Left renal pelvis (tissue), 4 donors: ENCODE measurements at places on chromosomes 11 and 22. TPM values are rescaled to one million over a fixed set of nuclear protein-coding genes. Genes with fewer than 3 reads are reported as not detected.

GRCh38 chr22:44407987-44408828, 89.8 kb downstream of the RTL6 start:
- DNase-seq: no peak

GRCh38 chr11:85269109-85269508, 358.0 kb downstream of the DLG2 start:
- no peak for DNase-seq

GRCh38 chr11:2310786-2311352, 9.1 kb downstream of the TSPAN32 start:
- no peak for DNase-seq

DNA sequence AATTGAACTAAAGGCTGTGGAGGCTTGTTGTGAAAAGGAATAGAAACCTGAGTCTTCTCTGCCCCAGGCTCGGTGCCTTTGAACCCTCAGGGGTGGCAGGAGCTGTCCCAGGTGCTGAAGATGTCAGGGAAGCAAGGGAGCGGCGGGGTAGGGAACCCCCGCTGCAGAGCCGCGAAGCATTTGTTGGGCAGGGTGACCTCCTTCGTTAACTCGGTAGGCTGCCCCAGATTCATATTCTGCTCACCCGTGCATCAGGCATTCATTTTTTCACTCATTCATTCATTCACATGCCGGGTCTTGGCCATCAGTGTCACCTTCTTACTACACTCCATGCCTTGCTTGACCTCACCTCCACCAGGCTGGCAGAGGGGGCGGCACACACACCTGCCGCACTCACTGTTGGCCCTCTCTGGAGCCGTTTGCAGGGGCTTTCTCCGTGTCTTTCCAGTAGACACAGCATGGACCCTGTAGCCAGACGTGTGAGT, 618.9 kb downstream of the BRD1 start:
- DNase-seq: no peak

DNA sequence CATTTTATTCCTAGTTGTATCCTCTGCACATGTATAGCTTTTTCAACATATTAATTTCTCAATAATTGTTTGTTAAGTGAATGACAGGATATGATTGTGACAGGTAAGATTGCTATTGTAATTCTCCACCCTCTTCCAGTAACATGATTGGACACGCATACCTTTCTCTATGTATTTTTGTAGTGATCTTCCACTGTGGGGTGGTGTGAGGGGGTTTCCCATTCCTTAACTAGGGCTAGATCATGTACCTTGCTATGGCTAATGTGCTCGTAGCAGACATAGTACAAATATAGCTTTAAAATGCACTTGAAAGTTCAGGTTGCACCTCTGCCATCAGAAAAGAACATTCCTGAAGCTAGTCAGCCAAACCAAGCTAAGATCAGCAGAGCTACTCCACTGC, 2392.8 kb upstream of the RAG2 start:
- DNase-seq: no peak

- no peak for DNase-seq
Measured at GRCh38 chr11:111422494-111423249, 43.6 kb upstream of the POU2AF1 start.

DNA sequence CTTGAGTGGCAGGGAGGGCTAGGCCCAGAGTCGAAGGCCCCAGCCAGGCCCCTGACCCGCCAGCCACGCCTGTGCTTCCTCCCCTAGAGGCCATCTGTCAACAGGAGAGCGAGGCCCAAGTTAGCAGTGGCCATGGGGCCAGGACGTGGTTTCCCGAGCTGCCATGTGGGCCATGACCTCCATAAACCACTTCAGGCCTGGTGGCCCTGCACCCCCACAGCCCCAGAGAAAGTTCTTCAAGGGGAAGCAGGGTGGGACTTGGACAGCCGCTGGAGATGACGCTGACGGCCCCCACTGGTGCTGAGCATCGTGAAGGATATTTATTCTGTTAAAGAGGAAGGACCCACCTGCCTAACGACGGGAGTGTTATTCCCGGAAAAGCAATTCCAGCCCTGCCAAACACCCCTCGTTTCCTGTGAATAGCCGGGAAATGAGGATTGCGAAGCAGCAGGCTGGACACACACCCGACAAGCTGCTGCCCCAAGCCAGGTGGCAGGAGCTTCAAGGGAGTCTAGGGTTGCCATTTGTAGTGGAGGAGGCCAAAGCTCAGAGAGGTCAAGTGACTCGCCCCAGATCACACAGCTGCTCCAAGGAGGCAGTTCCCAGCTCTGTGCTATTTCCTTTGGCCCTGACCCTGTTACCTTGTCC, 12.8 kb downstream of the PRR5 start:
- DNase-seq: no peak

DNA sequence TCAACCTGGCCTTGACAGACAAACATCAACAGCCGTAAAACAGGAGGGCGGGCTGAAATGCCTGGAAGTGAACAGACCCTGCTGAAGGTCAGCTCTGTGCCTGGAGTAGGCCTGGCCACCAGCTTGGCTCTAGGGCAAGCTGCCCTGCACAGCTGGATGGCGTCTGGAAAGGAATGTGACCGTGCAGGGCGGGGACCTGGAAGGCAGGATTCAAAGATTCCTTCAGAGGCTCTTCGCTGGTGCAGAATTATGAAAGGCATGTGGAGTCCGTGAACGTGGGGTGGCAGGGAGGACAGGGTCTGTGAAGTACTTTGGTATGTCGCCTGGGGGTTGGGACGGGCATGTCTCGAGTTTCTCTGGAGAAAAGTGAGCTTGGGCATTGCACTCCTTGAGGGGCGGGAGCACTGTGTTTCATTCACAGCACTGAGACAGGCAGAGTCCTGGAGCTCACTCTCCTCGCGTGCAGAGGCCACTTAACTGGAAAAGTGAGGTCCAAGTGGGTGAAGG, 1.5 kb downstream of the EHD1 start:
- no peak for DNase-seq

DNA sequence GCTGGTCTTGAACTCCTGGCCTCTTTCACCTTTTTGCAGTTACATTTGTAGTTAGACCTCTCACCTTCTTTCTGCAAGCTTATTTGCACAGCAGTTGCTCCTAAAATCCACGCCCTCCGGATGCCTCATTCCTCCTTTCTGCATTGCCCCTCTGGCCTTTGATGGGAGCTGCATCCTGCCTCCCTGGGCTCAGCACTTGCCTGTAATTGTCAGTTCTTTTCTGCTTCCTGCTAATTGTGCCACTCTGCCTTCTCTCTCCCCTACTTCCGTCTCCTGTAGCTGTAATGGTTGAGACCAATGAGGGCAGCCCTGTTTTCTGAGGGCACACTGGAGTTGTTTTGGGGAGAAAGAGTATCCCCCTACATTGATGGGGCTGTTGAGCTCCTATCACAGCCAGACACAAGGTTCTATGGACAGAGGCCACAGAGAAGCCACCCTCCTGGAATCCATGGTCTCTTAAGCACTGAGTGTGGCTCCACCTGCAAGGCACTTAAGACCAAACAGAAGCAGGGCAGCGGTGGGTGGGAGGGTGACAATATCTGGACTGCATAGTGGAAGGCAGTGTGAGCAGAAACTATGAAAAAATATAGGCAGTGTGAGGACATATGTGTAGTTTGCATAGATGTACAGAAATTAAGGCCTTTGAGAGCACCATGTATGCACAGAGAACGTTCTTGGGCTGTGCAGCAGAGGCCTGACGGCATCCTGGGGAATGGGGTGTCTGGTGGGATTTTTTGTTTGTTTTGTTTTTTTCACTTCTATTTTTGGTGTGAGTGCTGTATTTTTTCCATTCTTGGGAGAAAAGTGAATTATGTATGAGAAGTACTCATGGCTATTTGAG, 30.5 kb downstream of the YDJC start:
- DNase-seq: no peak

GRCh38 chr11:119315131-119316015, 1.6 kb downstream of the MCAM start:
- no peak for DNase-seq

DNA sequence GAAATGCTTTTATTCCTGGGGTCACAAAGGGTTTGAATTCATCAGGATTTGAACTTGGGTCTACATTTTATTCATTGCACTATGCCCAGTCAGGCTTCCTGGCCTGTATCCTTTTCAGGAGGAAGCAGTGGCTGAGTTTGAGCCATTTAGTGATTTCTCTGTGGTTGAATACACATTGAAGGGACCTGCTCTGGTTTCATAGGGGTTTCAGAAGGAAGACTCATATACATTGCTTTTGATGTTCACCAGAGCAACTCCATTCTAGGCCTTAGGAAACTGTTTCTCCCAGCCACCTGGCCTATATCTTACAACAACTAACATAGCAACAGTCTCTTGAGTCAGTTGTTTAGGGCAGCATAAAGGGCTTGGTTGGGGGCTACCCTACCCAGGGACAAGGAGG, 165.7 kb downstream of the INSC start:
- DNase-seq: no peak

DNA sequence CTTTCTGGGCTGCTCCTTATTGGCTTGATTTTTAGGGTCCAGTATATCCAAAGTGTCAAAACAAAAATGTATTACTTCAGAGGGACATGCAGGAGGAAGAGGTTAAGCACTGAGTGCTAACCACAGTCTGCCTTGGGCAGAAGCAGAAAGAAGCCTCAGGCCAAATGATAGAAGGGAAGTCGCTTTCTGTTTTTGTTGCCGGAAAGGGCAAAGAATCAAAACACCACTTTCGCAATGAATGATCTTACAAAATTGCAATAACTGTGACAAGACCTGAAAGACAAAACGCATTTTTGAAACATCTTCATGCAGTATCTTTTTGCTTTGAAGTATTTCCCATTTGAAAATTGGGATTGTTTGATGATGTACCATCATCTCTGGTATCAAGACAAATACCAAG, 70.1 kb upstream of the PICALM start:
- no peak for DNase-seq

DNA sequence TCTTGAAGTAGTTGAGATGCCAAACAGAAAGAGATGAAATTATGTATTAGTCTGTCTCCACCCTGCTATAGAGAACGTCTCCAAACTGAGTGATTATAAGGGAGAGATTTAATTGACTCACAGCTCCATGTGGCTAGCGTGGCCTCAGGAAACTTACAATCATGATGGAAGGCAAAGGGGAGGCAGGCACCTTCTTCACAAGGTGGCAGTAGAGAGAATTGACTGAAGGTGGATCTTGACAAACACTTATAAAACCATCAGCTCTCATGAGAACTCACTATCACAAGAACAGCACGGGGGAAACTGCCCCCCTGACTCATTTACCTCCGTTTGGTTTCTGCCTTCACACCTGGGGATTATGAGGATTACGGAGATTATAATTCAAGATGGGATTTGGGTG, 794.0 kb downstream of the CNTN5 start:
- no peak for DNase-seq

DNA sequence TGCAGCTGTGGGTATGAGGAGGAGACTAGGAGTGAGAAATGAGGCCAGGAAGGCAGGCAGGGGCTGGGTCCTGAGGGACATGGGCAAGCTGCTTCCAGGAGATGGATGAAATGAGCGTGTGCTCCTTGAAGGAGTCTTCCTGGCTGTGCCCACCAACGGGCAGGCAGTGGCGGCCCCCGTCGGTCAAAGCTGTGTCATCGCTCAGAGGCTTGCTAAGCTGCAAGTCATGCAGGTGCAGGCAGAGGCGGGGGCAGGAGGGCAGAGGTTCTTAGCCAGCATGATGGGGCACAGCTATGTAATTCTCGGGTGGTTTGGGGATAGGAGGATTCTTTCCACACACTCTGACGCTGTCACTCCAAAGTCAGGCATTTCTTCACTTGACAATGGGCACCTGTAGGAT, 12.5 kb upstream of the PEX26 start:
- DNase-seq: no peak

DNA sequence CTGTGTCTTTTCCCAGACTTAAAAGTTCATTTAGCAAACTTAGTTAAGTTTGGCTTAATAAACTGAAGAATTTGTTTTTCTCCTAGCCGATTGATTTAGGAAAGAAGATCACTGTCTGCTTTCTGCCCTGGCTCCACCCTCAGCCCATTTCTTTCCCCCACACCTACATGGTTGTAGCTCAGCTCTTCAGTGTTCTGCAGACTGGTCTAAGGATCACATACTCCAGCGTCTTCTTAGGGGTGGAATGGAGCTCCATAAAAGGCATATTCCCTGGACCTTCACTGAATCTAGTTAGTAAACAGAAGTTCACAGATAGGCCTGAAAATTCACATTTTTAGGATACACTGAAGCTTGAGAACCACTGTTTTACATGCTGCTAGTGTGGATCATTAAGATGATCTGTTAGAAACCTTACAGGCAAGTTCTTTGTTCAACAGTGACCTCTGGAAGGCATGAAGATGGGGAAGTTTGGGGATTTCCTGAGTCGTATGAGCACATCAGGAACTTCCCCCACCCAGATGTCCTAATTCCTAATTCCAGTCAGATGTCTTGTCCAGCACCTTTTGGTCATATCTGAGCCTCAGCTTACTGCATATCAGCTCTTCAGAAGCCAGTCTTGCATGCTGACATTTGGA, 16.8 kb downstream of the PIWIL4 start:
- DNase-seq: no peak

DNA sequence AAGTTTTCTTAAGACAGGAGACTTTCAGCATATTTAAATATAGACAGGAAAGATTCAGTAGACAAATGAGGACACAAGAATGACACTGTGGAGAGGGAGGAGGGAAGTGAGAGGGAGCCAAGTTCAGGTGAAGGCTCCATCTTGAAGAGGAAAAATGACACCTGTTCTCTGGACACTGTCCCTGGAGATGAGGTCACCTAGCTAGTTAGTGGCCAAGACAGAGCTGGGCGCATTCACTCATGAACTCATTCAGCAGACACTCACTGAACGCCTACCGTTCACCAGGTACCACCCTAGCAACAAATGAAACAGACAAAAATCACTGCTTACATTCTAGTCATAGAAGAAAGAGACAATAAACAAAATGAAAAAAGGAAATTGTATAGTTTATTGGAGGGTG, 103.3 kb upstream of the PARVA start:
- no peak for DNase-seq

DNA sequence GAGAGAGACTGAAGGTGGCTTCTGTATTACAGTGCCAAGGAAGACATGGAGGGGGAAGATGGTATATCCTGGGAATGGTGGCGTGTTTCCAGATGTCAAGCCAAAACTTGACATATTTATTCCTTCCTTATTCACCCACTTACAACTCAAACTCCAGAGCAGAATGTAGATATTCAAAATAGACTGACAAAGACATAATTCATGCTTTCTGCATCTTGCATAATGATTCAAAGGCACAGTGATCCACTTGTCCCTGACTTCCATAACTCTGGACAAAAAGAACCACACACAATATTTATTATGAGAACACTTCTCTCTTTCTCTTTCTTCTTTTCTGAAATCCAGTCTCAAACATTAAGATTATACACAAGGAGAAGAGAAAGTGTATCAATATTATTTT, 48.9 kb downstream of the SLC17A6 start:
- DNase-seq: no peak

- peak; percentile 75 for DNase-seq
Measured at GRCh38 chr11:844693-845644, 2.3 kb downstream of the TSPAN4 start.

Gene KLHDC7B
- polyA plus RNA-seq: 0.16 TPM

Gene CDC42EP2
- 15.0 TPM for polyA plus RNA-seq

Gene MMP27
- polyA plus RNA-seq: not detected

Gene CRYBB2
- 0.72 TPM for polyA plus RNA-seq

Gene GVQW3
- polyA plus RNA-seq: 10.2 TPM

Gene CTSW
- polyA plus RNA-seq: 1.4 TPM

Gene GSTT2B
- polyA plus RNA-seq: 4.7 TPM
